Activated naive CD4-positive, alpha-beta T cell treated with Interleukin-2 at 50 U/mL for 16 hours (primary cell): ENCODE measurements at places on chromosomes 3 and 15.
A peak's percentile ranks its signal among the peaks of the same experiment; 100 is the strongest.

DNA sequence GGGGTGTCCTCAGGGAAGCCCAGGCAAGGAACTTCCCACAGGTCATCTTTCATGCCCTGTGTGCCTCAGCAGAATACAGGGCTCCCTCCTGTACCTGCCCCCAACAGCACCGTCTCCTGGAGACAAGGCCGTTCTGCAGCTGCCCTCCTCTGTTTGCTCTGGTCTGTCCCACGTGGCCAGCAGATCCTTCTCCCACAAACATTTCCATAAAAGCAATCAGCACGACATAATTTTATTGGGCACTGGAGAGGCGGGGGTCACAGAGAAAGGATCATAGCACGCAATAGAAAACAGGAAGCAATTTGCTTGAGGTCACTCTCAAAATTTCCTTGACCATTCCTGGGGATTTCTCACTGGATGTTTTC, 29.4 kb downstream of the STARD5 start:
- no peak for DNase-seq

DNA sequence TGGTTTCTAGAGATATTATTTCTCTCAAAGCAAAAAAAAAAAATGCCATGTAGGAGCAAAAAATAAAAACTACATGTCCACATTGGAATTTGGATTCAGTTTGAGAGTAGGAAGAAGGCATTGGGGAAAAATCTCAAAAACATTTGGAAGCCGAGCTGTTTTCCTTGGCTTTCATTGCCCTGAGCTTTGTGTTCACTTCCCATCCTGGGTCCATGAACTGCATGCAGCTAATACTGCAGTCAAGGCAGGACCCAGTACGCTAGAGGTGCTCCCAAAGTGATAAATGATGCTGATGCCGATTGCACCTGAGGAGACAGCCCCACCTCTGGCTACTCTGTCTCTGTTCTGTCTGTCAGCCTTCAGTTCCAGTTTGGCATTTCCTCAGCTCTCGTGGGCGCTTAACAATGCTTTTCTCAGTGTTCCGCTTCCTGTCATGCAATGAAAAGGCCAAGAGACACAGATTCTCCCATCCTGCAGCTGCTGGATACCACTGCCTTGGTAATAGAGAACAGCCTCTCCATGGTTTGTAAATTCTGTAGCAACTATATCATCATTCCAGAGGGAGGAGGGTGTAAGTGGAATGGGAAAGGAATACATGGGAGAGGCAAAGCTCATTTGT, 181.8 kb downstream of the RYR3 start:
- no peak for DNase-seq

- DNase-seq = no peak
These were observed 42.1 kb downstream of the TERC start for GRCh38 chr3:169722724-169723123.

- no peak for DNase-seq
These were observed 543.2 kb upstream of the SGO1 start for GRCh38 chr3:20729185-20729584.

GRCh38 chr3:118912188-118912587, 122.5 kb downstream of the IGSF11 start:
- no peak for DNase-seq

DNA sequence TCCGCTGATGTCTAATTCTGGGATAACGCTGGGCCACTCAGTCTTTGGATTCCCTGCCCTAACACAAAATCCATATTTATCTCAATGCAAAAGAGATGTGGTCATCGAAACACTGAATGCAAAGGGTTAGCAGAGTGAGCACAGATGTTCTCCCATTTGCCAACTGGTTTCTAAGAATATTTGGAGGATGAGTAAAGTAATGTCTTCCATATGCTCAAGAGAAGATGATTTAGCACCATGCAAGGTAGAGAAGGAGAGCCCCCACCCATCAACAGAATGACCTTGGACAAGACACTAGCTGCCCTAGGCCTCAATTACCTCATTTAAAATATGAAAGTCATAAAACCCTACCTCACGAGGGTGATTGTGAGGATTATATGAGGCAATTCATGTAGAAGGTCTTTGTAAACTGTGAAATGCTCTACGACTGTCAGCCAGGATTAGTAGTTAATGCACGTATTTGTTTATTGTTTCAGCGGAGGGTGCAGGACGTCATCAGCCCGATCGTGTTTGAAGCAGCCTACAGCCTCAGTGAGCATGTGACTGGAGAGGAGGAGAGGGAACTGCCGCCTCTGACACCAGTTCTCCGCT, 232.9 kb upstream of the CTDSPL start:
- DNase-seq = no peak

DNA sequence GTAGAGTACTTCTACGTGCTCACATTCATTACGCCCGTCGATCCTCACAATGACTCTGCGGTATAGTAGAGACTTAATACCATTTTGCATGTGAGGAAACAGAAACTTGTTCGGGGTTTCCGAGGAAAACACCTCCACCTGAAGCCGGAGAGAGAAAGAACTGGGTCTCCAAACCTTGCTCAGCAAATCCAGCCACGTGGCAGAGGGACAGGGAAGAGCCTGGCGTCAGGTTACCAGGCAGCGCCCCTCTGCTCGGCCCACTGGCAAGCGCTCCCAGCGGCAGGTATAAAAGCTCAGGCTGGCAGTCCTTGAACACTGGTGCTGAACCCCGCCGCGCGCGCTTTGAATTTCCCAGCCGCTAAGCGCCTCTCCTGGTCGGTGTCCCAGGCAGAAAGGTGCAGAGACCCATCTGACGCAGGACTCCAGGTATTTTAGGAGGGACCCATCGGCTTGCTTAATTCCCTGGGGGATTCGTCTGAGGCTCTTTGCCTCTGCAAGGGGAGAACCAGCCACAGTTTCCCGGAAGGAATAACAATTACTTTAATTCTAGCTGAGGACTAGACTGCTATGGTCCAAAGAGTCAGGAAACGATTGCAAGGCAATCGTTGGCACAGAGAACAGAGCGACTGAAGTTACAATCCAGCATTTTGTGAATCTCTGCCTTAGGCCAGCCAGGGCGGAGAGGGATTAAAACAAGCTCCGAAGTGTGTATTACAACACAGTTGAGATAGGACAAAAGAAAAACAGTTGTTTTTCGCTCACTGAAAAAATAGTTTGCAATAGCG, at the start of gene C2CD4A:
Gene C2CD4A, plus strand, starts transcription at position 315 of the 785 bp plus-strand sequence. CDS start 637 bp downstream, outside the sequence.
- DNase-seq = peak; percentile 71

DNA sequence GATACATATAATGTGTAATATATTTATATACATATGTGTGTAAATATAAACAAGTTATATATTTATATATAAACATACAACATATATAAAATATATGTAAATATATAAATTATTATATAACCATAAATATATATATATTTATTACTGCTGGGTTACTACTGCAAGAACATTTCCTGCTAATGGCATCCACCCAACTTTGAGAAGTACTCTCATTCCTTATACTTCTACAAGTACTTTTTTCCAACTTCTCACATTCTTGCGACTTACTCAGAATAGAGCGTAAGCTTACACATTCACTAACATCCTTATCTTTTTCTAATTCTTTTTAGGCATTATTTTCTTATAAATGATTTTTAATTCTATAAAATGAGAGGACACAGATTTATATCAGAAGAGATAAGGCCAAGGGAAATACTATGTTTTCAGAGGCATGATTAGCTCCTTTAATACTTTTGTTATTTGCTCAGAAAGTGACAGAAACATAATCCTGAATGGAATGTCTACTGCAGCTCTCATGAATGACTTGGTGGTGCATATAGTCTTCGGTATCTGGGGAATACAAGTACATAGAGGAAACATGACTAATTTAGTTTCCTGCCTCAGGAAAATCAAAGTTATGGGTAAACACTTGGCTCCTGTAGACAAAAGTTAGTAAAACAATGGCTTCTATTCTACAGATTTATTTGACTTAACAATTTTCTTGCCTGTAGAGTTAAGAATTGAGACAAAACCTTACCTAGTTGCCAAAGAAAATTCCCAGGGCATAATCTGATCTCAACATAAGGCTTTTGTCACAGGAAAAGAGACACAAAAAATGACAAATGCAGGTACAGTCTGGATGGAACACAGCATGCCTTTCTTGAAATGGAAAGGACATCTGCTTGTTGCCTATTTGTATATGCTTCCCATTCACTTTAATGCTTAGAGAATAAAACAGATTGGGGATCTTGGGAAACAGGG, 453.9 kb downstream of the SQOR start:
- no peak for DNase-seq

GRCh38 chr15:67110361-67110781, 45.0 kb downstream of the SMAD3 start:
- DNase-seq = no peak

GRCh38 chr3:25618028-25618427, 46.7 kb downstream of the TOP2B start:
- no peak for DNase-seq
